ENCODE measurements at places on chromosomes 12 and 14. TPM values are rescaled to one million over a fixed set of nuclear protein-coding genes. Genes with fewer than 3 reads are reported as not detected.
A peak's percentile ranks its signal among the peaks of the same experiment; 100 is the strongest.

DNA sequence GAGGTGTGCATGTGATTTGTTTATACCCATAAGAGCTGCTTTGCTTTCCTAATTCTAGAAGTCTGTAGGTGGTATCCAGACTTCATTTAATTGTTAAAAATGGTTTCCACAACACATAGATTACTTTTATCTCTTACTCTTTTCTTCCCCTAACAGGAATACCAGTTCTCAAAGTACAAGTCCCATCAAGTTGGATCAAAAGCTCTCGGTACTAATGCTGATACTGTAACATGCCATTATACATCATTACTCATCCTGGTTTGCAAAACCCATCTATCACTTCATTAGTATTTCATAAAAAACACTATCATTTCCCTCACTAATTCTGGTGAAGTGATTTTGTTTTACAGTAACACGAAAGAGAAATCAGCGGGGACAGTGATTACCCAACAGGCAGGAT is 94.3 kb downstream of the PPP2R5E start:
- no peak for DNase-seq

DNA sequence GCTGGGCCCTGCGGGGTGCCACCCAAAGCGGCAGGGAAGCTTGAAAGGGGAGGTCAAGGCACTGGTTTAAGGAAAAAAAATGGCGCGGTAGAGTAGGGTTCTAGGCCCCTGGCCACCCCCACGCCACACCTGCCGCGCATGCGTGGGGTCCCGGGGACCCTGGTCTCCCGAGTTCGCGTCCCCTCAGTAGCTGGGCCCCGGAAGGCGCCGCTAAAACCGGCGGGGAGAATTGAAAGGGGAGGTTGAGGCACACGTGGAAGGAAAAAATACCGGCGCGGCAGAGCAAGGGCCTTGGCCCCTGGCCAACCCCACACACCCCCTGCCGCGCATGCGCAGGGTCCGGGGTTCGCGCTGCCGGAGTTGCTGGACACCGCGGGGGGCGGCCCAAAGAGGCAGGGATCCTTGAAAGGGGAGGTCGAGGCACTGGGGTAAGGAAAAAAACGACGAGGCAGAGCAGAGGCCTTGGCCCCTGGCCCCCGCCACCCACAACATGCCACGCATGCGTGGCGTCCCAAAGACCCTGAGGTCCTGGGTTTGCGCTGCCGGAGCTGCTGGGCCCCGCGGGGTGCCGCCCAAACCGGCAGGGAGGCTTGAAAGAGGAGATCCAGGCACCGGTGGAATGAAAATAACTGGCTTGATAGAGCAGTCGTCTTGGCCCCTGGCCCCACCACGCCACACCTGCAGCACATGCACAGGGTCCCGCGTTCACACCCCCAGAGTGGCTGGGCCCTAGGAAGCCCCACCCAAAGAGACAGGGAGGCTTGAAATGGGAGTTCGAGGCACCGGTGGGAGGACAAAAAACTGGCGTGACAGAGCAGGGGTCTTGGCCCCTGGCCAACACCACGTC is 314.5 kb downstream of the ALG10 start:
- no peak for DNase-seq

DNA sequence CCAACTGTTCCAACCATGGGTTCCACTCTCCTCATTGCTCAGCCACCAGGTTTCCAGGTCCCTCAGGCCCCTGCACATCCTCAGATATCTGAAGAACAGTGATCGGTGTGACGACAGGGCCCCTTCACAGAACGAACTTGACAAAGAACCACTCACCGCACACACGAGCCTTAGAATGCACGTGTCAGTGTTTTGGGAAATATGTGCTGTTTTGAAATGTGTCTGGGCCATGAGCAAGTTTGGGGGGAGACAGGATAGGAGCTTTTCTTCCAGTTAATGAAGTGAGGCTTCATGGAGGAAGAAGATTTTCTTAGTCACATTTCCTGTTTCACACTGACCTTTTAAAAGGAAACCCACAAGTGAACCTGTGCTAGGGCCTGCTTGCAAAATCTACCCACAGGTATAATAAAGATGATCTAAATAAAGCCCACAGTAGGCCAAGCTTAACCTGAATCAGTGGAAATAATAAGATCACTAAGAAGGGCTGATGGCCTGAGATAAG is 58.6 kb downstream of the ZFP36L1 start:
- peak; percentile 30 for DNase-seq

GRCh38 chr12:2876431-2877046 is 435 bp downstream of the FOXM1 start:
- no peak for DNase-seq

- DNase-seq = no peak
These were observed 35.3 kb downstream of the CD9 start for GRCh38 chr12:6235499-6235898.

DNA sequence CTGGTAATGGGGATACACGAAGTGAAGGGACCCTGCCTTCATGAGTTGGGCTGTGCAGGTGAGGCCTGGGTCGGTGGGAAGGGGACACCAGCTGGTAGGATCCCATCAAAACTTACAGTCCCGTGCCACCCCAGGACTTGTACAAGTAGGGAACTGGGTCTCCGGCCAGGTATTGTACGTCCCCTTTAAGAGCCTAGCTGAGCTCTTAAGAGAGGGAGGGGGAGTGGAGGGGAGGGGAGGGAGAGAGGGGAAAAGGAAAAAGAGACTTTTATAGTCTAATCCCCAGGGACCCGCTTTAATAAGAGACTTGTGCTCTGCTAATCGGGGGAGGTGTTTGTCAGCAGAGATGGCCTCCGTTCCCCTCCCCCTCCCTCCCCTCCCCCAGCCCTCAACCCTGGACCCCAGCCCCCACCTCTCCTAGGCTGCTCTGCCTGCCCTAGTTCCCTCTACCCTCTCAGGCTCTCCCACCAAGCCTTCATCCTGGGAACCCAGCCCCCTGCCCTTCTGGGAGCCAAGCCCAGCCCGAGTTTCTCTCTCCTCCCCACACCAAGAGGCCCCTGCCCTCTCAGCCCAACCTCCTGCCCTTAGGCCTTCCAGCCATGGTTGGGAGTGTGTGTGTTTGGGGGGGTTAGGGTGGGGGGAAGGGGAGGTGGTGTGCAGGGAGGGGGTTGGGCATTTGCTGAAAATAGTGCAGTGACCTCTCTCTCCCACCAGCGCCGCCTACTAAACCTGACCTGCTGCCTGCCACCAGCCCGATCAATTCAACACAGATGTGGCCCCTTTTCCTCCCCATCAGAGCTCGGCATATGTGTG is 2.6 kb downstream of the GDF11 start:
- DNase-seq = no peak

ALX1 gene
- total RNA-seq = not detected

RND1 gene
- 1.4 TPM for total RNA-seq

FRMD6 gene
- 0.80 TPM for total RNA-seq
